ENCODE measurements at places on chromosomes 6 and 20.
A peak's percentile ranks its signal among the peaks of the same experiment; 100 is the strongest.

- no peaks in the 10 kb centered on the region for H3K27me3 ChIP-seq
- peaks cover 12% of the 10 kb centered on the region for H3K4me1 ChIP-seq
- H3K27ac ChIP-seq, result peak overlapping the region; percentile 35
- no peaks in the 10 kb centered on the region for H3K36me3 ChIP-seq
- peak overlapping the region; percentile 67 for H3K4me3 ChIP-seq
- no peak for DNase-seq
These were observed 26.5 kb downstream of the SMLR1 start for GRCh38 chr6:130853555-130854183.

DNA sequence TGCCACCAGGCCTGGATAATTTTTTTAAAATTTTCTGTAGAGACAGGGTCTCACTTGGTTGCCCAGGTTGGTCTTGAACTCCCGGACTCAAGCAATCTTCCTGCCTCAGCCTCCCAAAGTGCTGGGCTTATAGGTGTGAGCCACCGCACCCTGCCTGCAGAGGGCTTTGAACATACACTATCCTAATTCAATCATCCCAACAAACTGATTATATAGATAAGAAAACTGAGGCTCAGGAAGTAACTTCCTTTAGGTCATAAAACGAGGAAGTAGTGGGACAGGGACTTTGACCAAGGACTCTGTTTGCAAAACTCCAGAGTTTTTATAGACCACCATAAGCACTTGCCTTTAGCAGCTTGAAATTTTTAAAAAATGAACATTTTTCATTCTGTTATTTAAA, 5.0 kb upstream of the BANF2 start:
- no peak overlapping the region for H3K4me3 ChIP-seq
- H3K4me1 ChIP-seq, result peaks cover 3% of the 10 kb centered on the region
- H3K27ac ChIP-seq, result no peak overlapping the region
- no peak for DNase-seq
- H3K36me3 ChIP-seq, result no peaks in the 10 kb centered on the region

- H3K27ac ChIP-seq, result peak overlapping the region; percentile 43
- H3K4me3 ChIP-seq, result peak overlapping the region; percentile 61
- no peak for DNase-seq
- H3K27me3 ChIP-seq, result no peaks in the 10 kb centered on the region
- H3K36me3 ChIP-seq, result peaks cover 9% of the 10 kb centered on the region
- peaks cover 64% of the 10 kb centered on the region for H3K4me1 ChIP-seq
These were observed 78.5 kb downstream of the CBFA2T2 start for GRCh38 chr20:33568378-33568777.

- H3K4me3 ChIP-seq, result no peak overlapping the region
- no peak overlapping the region for H3K27ac ChIP-seq
- no peak for DNase-seq
- peaks cover 4% of the 10 kb centered on the region for H3K36me3 ChIP-seq
These were observed 8.6 kb upstream of the IL22RA2 start for GRCh38 chr6:137181891-137182653.

DNA sequence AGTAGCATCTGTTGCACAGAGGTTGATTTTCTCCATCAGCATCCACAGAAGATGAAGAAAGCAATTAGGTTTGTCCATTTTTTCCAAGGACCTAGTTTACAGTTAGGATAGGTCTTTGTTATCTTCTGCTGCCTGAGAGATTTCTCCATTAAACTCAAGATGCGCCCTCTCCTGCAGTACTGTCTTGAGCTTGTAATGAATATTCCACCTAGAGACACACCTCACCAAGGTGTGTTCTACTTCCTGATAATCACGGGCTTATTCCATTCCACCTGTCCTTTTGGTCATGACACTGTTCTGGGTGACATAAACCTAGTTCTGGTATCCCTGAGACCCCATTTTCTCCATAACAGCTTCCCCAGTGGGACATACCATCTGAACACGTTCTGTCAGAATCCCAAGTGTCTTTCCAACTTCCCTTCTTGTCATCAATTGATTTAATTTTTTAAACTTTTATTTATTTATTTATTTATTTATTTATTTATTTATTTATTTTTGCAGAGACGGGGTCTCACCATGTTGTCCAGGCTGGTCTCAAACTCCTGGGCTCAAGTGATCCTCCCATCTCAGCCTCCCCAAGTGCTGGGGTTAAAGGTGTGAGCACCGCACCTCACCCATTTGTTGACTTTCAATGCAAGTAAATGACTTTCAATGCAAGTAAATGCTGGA, 75.6 kb upstream of the HS3ST5 start:
- peaks cover 7% of the 10 kb centered on the region for H3K4me1 ChIP-seq
- H3K27ac ChIP-seq, result no peak overlapping the region
- DNase-seq, result no peak
- H3K36me3 ChIP-seq, result no peaks in the 10 kb centered on the region
- H3K4me3 ChIP-seq, result no peak overlapping the region

DNA sequence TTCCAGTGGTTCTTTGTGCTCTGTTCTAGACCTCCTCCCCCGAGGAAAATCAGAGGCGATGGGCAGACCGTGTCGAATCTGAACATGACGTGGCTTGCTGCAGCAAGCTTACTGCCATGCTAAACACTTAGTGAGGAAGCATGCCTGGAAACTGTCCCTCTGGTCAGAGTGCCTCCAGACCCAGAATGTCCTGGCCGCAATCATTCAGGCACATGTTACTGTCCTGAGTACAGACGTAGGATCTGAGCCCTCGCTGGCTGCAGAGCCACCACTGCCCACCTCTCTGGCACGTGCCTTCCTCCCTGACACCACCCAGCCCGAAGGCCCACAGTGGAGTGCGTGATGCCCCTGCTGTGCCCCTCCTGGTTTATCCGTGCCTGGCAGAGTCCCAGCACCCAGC, 163.6 kb downstream of the SYNDIG1 start:
- no peaks in the 10 kb centered on the region for H3K36me3 ChIP-seq
- no peaks in the 10 kb centered on the region for H3K27me3 ChIP-seq
- no peak for DNase-seq
- H3K27ac ChIP-seq, result no peak overlapping the region

DNA sequence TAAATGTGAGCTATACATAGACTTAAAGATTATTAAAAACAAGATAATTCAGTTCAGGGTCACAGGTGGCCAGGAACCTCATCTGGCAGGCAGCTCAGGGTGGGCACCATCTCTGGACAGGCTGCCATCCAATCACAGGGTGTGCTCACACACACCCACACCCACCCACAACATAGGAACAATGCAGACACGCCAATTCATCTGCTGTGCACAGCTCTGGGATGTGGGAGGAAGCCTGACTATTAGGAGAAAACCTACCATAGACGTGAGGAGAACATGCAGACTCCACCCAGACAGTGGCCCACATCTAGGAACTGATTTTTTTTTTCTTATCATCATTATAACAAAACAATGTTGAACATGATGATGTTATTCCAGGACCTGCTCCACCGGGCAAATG, 286.7 kb downstream of the PRL start:
- H3K4me3 ChIP-seq, result no peak overlapping the region
- no peak for DNase-seq
- H3K36me3 ChIP-seq, result peaks cover 15% of the 10 kb centered on the region
- peaks cover 18% of the 10 kb centered on the region for H3K4me1 ChIP-seq
- no peaks in the 10 kb centered on the region for H3K27me3 ChIP-seq

DNA sequence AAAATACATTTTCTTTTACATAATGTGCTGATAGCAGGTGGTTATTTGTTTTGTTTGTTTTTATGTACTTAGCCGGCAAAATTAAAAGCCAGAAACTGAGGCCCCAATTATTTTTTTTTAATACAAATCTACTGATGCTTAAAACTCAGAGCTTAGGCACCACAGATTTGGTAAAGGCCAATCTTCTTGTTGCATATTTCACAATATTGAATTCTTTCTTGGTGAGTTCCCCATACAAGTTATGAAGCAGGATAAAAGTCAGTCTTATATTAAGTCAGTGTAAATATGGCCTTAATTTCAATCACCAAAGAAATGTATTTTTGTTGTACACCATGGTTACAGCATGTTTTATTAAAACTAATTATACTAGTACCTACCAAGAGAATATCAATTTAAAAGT, 16.3 kb upstream of the ZDHHC14 start:
- no peaks in the 10 kb centered on the region for H3K4me1 ChIP-seq
- DNase-seq, result no peak
- H3K36me3 ChIP-seq, result no peaks in the 10 kb centered on the region

GRCh38 chr6:2140438-2141128, 104.8 kb downstream of the GMDS start:
- no peaks in the 10 kb centered on the region for H3K27me3 ChIP-seq
- H3K36me3 ChIP-seq, result no peaks in the 10 kb centered on the region

DNA sequence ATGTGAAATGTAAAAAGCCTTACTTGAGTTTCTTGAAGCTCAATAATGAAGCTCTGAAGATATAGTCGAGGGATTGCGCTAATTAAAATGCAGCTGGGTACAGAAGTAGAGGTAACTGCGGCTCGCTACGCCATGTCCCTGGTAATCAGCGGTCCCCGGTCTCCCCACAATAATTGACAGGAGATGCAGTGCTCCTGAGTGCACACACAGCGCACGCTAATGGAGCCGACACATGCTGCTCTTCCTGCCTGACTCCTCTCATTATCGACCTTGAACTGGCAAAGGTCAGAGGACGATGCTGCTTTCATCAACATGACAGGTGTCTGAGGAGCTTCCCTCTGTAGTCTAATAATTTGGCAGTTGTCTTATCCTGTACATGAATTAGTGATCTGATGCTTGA, 365.9 kb downstream of the RNF144B start:
- H3K27me3 ChIP-seq, result peaks cover 11% of the 10 kb centered on the region
- H3K27ac ChIP-seq, result no peak overlapping the region
- H3K36me3 ChIP-seq, result no peaks in the 10 kb centered on the region
- DNase-seq, result no peak
- no peak overlapping the region for H3K4me3 ChIP-seq

- no peaks in the 10 kb centered on the region for H3K27me3 ChIP-seq
- H3K4me1 ChIP-seq, result peaks cover 14% of the 10 kb centered on the region
- H3K4me3 ChIP-seq, result no peak overlapping the region
- DNase-seq, result peak; percentile 37
These were observed 53.5 kb upstream of the ERVFRD-1 start for GRCh38 chr6:11164717-11165646.

DNA sequence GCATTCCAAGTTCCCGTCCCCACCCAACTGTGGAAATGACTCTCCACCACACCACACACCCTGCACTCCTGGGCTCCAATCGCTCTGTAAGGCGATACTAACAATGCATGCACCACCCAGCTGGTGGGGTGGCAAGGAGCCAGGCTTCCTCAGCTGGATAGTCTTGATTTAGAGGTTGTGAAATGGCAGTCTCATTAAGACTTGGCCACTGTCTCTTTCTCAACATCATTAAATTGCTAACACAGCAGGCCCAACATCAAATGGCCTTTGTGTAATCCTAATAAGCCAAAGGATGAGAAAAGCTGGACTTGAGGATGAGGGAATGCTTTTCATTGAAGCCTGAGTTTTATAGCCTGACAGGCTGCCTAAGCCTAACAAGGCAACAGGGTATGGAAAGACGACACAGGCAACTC, 223.7 kb downstream of the GMDS start:
- H3K4me1 ChIP-seq, result peaks cover 15% of the 10 kb centered on the region
- no peak overlapping the region for H3K27ac ChIP-seq
- DNase-seq, result no peak

DNA sequence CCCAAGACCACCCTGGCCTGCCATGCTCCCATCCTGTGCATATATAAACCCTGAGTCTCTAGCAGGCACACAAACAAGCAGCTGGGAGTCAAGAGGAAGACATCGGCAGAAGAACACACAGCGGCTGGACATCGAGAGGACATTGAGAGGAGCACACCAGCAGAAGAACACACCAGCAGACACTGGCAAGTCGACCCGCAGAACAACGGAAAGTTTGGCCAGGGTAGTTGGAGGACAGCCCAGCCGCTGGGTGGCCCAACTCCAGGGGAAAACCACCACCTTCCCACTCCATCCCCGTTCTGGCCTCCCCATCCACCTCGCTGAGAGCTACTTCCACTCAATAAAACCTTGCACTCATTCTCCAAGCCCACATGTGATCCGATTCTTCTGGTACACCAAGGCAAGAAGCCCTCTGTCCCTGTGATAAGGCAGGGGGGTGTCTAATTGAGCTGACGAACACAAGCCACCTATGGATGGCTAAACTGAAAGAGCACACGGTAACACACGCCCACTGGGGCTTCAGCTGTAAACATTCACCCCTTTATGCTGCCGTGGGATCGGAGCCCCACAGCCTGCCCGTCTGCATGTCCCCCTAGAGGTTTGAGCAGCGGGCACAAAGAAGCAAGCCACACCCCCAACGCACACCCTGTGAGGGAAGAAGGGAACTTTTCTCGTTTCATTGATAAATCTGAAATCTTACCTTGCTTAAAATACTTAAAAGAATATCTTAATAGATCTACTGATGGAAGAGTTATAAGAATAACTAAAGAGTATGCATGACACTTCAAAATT, 13.8 kb downstream of the TMX4 start:
- H3K4me3 ChIP-seq, result no peak overlapping the region
- H3K27ac ChIP-seq, result no peak overlapping the region

DNA sequence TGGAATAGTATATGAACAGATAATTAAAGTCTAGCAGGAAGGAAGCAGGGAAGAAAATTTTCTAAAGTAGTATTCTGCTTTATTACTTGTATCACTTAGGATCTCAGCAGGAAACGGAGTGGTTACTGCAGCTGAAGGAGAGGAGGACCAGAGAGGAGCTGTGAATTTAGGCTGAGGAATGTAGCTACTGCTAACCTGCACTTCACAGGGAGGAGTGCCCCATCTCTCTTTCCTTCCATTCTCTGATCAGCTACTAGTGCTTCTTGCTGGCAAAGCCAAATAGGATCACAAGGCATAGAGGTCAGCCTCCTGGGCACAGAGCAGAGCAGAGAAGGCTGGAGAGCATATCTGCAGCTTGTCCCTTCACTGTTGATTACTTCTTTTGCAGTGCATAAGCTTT, 205.3 kb upstream of the ASCC3 start:
- no peak for DNase-seq
- no peak overlapping the region for H3K4me3 ChIP-seq
- no peak overlapping the region for H3K27ac ChIP-seq
- peaks cover 8% of the 10 kb centered on the region for H3K4me1 ChIP-seq
- no peaks in the 10 kb centered on the region for H3K36me3 ChIP-seq

DNA sequence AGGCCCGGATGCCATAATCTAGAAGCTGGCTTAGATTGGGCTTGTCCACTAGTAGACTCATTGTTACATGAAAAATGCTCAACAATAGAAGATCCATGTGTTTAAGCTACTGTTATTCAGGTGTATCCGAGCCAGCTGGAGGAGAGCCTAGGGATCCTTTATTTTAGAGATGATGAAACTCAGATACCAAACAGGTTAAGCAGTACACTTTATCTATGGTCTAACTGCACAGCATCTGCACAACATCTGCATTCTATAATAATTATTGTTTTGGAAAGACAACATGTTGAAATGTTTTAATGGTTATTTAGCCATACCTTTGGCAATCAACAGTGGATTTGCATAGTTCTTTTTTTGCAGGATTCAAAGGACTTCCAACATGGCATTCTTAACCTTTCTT, 134.1 kb downstream of the RFPL4B start:
- H3K4me1 ChIP-seq, result peaks cover 17% of the 10 kb centered on the region
- H3K36me3 ChIP-seq, result no peaks in the 10 kb centered on the region

GRCh38 chr6:161318456-161318855, 44.6 kb upstream of the AGPAT4 start:
- no peak overlapping the region for H3K4me3 ChIP-seq
- H3K27ac ChIP-seq, result no peak overlapping the region
- no peaks in the 10 kb centered on the region for H3K27me3 ChIP-seq
- H3K4me1 ChIP-seq, result peaks cover 6% of the 10 kb centered on the region
- H3K36me3 ChIP-seq, result no peaks in the 10 kb centered on the region

- H3K4me3 ChIP-seq, result no peak overlapping the region
- peaks cover 28% of the 10 kb centered on the region for H3K36me3 ChIP-seq
- H3K27ac ChIP-seq, result no peak overlapping the region
- H3K4me1 ChIP-seq, result no peaks in the 10 kb centered on the region
- no peak for DNase-seq
- no peaks in the 10 kb centered on the region for H3K27me3 ChIP-seq
These were observed 53.6 kb downstream of the CDC40 start for GRCh38 chr6:110233770-110234374.
